Mononuclear cell (primary cell): ENCODE measurements at places on chromosomes 7 and 10. TPM values are rescaled to one million over a fixed set of nuclear protein-coding genes. Genes with fewer than 3 reads are reported as not detected.

Gene UCN3
- not detected for total RNA-seq

Gene SYNPO2L
- 0.10 TPM for total RNA-seq

Gene AGR3
- total RNA-seq, result not detected

Gene KCP
- total RNA-seq, result 0.10 TPM

Gene SPDYE8
- not detected for total RNA-seq

Gene MALRD1
- total RNA-seq, result not detected

Gene MLLT10
- total RNA-seq, result 37.5 TPM

Gene GATA3
- total RNA-seq, result 7.3 TPM

Gene LRRC4
- total RNA-seq, result 1.3 TPM

Gene PNLIPRP2
- total RNA-seq, result not detected
